HTR-8/SVneo (cell line): ENCODE measurements at places on chromosomes 7 and 10.

DNA sequence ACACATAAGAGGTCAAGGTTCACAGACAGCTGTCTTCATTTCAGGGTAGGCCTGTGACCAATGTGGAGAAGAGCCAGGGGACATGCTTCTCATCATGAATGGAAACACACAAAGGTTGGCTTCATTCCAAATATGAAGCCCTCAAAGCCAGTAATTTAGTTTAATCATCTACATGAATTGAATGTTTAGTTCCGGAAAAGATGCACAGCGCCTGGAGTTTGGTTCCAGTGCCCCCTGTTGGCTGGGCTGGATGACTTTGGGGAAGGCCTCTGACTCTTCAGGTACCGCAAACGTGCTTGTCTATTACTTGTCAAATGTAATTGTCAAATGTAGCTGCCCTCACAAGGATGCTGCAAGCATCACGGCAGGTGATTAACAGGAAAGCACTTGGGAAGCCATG is 130.7 kb downstream of the ADRA2A start:
- no peak for DNase-seq

DNA sequence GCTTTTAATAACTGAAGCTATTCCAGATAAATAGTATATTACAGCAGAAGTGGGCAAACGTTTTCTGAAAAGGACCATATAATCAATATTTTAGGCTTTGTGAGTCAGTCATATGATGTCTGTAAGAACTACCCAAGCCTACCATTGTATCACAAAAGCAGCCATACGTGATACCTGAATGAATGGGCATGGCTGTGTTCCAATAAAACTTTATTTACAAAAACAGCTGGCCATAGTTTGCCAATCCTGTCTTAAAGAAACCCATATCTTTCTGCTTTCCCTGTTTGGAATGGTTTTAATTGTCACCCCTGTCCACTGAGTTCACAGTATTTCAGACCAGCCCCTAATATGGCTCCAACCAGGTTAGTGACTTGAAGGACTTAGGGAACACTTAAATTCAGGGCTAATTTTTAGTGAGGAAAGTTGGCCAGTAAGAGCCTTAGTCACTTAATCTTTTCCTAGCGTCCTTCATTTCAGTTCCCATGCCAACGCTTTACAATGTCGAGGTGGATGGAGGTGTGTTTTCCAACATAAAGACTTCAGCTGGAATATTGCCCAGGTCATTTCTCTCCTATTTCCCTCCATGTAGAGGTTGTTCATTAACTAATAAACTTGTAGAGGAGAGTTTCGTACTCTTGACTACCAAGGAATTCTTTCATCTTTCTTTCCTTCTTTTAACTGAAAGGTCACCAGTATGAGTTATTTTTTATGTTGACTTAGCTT is 184.5 kb downstream of the TRIL start:
- no peak for DNase-seq

- DNase-seq: peak; percentile 88
Observed at GRCh38 chr7:138460176-138460648, at the start of gene TRIM24. TRIM24 (plus strand) TSS chr7:138460259; CDS start chr7:138460549, 290 bp downstream.

DNA sequence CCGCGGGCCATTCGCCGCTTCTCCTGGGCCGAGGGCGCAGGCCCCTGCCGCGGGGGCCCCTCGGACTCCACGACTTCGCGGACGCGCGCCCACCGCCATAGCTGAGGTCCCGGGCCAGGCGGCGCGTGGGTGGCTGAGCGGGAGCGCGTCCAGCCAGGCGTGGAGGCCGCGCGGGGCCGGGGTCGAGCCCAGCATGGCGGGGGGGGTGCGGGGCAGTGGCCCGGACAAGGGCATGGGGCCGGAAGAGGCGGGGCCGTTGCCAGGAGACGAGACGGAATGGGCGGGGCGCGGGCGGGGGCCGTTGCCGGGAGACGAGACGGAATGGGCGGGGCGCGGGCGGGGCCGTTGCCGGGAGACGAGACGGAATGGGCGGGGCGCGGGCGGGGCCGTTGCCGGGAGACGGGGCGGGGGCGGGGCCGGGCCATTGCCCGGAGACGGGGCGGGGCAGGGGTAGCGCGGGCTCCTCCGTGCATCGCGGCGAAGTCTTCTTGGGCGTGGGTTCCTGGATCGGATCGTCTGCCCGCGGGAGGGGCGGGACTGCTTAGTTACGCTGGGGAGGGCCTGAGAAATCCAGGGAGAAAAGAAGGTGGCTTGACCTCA is 14.8 kb downstream of the ADAM8 start:
- peak; percentile 48 for DNase-seq

DNA sequence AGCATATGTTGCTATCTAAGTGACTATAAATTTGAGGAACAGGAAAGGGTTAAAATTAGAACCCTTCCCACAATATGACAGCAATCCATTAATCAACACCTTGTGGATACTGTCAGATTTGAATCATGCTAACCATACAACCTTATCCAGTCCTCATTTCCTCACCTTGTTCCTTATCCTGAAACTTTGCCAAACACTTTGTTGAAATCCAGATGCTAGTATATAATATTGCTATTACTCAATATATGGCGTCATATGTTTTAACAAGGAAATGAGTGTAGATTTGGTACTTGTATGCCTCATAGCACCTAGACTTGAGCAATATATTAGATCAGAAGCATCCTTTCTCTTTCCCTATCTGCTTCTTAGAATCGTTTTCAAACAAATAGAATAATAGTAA is 66.3 kb upstream of the SLC25A13 start:
- no peak for DNase-seq

- DNase-seq: peak; percentile 19
Observed at GRCh38 chr10:75773231-75773780, 341.9 kb downstream of the LRMDA start.

- no peak for DNase-seq
Observed at GRCh38 chr7:157545681-157546060, 208.9 kb downstream of the DNAJB6 start.

- DNase-seq: peak; percentile 4
Observed at GRCh38 chr7:20596653-20597052, 18.8 kb upstream of the ABCB5 start.
